ENCODE measurements at places on chromosomes 3 and 15.

GRCh38 chr3:112333381-112334317 is 693 bp downstream of the CD200 start:
- DNase-seq: peak; percentile 5

- no peak for DNase-seq
These were observed 3.8 kb downstream of the GOLIM4 start for GRCh38 chr3:168091941-168092340.

DNA sequence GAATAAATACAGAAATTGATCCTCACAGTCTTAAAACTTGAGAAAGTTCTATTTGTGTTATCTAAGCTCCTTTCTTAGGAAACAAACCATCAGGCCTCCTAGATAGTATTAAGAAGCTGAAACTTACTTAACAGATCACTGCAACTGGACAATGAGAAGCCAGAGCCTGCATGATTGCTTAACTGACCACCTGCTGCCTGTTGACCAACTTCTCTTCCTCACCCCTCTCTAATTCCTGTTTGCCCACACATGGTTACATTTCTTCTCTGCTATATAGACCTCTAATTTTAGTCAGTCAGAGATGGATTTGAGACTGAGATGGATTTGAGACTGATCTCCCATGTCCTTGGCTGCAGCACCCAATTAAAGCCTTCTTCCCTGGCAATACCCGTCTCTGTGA is 13.5 kb downstream of the CCPG1 start:
- no peak for DNase-seq

- DNase-seq: no peak
These were observed 16.1 kb downstream of the MINDY4B start for GRCh38 chr3:150889106-150889505.

DNA sequence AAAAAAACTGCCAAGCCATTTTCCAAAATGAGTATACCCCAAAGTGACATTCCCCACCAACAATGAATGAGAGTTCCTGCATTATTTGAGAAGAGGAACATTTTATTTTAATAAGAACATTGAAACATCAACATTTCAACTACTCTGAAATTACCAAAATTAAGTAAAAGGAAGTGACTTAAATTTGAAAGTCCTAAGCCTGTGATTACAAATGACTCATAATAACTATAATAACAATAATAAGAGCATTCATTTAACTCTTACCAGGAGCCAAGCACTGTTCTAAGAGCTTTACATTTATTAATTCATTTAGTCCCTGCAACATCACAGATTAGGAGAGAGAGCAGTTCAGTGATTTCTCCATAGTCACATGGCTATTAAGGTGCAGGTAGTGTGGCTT is 32.4 kb downstream of the LRRC28 start:
- no peak for DNase-seq

GRCh38 chr3:197854596-197855343 is 63.7 kb downstream of the LRCH3 start:
- DNase-seq: no peak

DNA sequence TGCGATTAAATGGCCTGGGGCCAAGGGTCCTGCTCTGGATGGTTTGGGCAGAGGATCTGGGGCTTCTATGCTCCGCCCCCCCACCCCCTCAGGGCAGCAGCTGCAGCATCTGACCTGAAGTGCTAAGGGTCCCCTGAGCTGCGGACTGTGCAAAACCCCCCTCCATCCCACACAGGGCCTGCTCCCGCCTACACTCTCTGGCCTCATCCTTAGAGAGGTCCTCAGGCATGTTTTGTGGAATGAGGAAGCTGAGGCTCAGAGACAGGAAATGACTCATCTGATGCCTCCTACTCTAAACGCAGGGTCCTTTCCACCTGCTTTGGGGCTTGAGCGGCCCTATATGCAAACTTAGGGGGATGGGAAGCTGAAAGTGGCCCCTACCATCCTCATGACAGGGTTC is 59.5 kb upstream of the CTSH start:
- DNase-seq: no peak

Data from stimulated activated CD4-positive, alpha-beta T cell treated with anti-CD3 and anti-CD28 coated beads, Interleukin-1b, Interleukin-23, amount 100 ng/mL, for 1 hour (primary cell).